Left colon (tissue), 2 donors: ENCODE measurements at places on chromosomes 1 and 21. TPM values are rescaled to one million over a fixed set of nuclear protein-coding genes. Genes with fewer than 3 reads are reported as not detected.

DNA sequence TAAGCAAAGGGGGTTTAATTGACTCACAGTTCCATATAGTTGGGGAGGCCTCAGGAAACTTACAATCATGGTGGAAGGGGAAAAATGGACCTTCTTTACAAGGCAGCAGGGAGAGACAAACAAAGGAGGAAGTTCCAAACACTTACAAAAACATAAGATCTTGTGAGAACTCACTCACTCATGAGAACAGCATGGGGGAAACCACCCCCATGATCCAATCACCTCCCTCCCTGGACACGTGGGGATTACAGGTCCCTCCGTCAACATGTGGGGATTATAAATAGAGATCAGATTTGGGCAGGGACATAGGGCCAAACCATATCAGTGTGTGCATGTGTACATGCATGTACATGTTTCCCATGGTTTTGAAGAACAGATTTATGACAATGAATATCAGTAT lies 5.5 kb upstream of the SMG7 start:
- DNase-seq, result no peak

DNA sequence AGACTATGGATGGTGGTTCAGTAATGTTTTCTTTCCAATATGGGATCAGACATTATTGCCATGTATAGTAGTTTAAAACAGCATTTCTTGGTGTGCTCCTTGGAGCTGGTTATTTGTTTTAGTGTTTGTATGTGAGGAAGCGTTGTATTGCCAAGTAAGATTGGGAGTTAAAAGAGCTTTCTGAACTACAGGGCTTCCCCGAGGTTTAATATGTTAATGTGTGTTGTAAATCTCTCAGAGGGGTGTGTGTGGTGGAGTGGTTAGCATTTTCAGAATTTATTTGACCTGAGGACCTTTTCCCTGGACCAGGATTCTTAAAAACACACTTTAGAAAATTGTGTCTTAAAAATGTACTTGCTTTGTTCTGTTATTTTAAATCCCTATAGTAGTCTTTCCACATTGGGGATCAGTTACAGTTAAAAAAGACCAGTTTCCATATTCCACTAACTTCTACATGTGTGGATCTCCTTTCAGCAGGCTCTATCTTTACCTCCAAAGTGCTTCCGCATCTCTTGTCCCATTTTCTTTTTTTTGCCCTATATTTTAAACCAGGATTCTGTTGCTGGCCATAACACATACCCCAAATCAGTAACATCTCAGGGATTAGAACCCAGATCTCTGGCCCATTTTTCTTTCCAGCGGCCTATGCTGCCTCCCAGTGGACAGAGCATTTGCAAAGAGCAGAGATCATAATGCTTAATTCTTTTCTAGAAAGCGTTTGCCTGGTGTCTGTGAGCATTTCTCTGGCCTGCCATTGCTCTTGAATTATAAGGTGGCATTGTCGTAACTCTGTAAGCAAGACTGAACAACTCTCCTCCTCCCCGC lies 58.6 kb downstream of the PBX1 start:
- DNase-seq, result peak; percentile 54

DNA sequence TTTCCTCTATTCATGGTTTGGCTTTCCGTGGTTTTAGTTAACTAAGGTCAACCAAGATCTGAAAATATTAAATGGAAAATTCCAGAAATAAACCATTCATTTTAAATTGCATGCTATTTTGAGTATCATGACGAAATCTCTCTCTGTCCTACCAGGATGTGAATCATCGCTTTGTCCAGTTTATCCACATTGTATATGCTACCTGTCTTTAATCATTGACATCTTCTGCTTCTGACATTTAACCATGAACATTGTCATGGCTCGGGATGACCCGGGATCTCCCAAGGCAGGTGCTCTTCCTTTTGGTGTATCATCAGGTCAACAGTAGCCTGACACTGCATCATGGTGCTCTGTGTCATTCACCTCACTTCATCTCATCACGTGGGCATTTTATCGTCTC lies 125.5 kb upstream of the HNRNPU start:
- no peak for DNase-seq

DNA sequence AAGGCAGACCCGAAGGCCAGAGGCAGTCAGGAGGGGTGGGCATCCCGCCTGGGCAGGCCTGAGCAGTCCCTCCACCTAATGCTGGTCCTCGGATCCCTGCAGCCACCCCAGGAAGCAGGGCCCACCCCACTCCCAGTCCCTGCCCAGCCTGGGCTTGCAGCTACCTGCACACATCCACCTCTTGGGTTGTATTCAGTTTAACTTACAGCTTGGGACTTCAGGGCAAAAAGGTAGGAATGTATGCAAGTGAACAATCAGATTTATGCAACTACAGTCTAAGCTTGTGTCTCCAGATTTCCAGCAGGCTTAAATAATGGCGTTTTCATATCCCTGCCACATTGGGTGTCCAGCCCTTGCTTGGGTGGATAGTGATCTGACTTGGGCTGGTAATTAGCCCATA lies 17.4 kb downstream of the LDLRAP1 start:
- DNase-seq, result no peak

DNA sequence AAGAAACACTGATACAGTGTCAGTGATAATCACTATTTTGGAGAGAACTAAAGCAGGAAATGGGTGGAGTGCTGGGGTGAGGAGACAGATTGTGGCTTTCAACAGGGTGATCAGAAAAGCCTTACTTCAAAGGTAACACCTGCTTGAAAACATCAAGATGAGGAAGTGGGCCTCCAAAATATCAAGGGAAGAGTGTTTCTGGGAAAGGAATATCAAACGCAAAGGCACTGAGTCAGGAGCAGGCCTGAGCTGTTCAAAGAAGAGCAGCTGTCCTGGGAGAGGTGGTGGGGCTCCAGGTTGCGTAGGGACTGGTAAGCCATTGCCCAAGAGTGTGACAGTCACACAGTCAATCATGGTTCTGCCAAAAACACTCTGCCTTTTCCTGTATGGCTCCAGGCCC lies 47.1 kb upstream of the ATP1A1 start:
- no peak for DNase-seq

DNA sequence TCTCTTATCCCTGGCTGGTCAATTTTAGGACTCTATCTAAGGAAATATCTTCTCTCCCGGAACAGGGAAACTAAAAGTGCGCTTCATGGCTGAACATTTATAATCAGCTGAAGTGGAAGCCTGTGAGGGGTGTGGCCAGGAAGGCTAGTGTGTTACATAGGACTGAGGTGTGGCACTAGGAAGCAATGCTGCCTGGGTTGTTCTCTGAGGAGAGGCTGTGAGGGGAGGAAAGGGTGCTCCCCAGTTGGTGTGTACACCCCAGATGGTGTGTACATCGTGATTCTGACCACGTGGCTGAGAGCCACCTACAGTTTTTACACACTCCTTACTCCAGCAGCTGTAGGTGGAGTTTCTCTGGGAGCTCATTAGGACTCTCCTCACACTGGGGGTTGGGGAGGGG lies 16.3 kb downstream of the NTPCR start:
- DNase-seq, result peak; percentile 75

DNA sequence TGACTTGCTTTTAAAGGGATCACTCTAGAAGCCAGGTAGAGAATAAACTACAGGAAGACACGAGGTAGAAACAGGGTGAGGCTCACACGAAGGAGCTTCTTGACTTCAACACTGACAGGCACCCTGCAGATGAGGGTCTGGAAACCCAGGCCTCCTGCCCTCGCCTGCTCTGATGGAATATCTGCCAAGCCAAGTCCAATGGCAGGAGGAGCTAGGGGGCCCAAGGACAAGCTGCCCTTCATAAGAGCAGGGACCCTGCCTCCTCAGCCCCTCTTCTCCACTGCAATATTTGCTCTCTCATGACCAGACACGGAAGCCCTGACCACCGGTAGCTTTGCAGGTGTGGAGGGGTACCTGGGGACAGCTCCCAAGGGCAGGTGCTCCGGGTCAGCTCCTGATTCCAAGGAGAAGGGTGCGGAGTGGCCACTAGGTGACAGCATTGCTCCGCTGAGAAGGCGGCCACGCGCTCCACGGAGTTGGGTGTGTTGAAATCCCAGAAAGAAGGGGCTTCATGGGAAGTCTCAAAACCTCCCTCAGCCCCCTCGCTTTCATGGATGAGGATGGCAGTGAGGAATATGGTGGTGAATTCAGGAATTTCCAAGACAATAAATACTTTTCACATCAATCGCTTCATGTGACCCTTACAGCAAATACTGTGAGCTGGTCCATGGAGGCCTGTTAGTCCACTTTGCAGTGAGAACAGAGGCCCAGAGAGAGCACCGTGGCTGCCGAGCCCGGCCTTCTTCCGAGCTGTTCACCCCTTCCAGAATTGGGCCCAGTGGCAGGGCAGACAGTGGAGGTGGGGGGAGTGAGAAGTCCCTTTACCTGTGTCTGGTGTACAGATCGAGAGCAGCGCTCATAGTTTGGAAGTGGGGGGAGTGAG lies 33.2 kb upstream of the PAX7 start:
- peak; percentile 61 for DNase-seq

- DNase-seq, result no peak
Measured at GRCh38 chr1:25797939-25798338, 2.1 kb upstream of the SELENON start.

DNA sequence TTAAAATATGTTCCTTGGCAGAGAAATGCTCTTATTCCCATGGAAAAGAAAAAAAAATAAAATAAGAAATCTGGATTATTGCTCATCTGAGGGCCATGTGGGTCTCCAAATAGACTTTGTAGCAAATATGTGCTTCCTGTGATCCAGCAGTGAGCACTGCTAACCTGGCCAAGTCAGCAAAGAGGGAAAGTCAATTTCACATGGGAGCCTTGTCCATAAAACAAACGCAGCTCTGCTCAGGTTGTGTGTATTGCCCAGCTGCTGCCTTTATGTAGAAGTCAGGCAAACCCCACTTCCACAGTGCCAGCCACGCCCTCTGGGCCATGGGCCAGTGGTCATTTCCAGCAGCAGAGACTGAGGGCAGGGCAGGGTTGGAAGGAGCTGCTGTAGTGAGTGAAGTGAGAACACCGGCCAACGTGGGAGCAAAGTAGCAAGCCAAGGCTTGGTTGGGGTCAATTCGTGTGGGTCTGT lies 174.3 kb downstream of the LYPLAL1 start:
- peak; percentile 12 for DNase-seq

DNA sequence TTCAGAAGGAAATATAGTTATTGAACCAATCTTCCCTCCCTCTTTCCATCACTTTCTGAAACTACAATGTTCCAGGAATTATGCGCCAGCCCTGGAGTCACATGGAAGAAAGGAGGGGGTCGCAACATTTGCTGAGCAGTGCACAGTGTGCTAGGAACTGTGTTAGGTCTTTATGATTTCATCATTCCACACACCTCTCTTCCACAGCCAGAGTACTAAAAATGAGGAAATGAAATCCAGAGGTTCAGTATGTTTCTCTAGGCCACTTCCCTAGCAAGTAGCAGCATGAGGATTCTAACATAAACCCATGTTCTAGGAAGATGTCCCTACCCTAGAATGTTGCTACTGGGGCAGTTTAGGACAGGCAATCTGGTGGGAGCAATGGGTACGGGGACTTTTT lies 158.1 kb downstream of the SLC45A1 start:
- no peak for DNase-seq

DNA sequence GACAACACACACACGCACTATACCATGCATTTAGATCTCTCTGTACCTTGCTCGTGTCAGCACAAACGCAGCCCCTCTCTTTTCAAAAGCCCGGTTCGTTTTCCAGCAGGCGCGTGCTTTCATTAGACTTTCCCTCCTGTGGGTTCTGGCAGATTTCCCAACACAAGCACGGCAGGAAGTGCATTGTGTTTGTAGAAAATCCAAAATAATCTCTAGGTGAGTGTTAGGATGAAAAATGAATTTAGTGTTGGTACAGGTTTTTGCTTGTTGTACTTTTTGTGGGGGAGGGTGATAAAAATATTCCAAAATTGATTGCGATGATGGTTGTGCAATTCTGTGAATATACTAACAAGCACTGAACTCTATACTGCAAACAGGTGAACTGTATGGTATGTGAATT lies 54.1 kb upstream of the POFUT2 start:
- DNase-seq, result no peak

- no peak for DNase-seq
Measured at GRCh38 chr1:223022641-223023473, 120.2 kb downstream of the TLR5 start.

GRCh38 chr1:213414911-213415310 lies 363.9 kb downstream of the RPS6KC1 start:
- DNase-seq, result no peak

DNA sequence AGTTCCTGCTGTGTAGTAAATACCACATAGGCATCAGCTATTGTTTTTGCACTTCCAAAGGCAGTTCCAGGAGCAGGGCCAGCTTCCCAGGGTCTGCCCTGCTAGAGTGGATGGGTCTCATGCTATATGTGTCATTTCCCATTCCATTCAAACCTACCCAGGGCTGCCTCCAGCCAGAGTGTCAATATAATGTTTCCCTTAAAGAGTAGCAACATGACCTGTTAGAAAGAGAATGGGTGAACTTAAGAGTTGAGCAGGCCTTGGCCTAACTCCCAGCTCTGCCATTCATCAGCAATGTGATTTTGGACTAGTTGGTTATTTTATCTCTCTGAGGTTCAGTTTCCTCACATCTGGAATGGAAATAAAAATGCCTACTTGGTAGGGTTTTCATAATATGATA lies 44.9 kb downstream of the RAB3B start:
- DNase-seq, result no peak

GRCh38 chr1:40058453-40059337 lies 18.2 kb downstream of the CAP1 start:
- no peak for DNase-seq

- DNase-seq, result no peak
Measured at GRCh38 chr1:50271968-50272578, 151.2 kb downstream of the DMRTA2 start.

GRCh38 chr21:34880401-34880800 lies 168.7 kb downstream of the RUNX1 start:
- DNase-seq, result no peak

GRCh38 chr1:198700016-198700392 lies 61.2 kb downstream of the PTPRC start:
- no peak for DNase-seq

GRCh38 chr1:50522691-50523342 lies 99.6 kb upstream of the DMRTA2 start:
- DNase-seq, result no peak

The PGBD2 gene
- 9.2 TPM for total RNA-seq

The DMRTA2 gene
- total RNA-seq, result 0.18 TPM

The ATPAF1 gene
- 53.0 TPM for total RNA-seq

The LORICRIN gene
- not detected for total RNA-seq

The CGN gene
- 182 TPM for total RNA-seq

The CD53 gene
- total RNA-seq, result 7.5 TPM

The ARPC5 gene
- total RNA-seq, result 153 TPM

The PGBD5 gene
- total RNA-seq, result 2.0 TPM

The MMEL1 gene
- 11.5 TPM for total RNA-seq

The PIK3CD gene
- total RNA-seq, result 1.6 TPM

The ERICH3 gene
- total RNA-seq, result not detected

The TMCO1 gene
- total RNA-seq, result 165 TPM

The INAVA gene
- 172 TPM for total RNA-seq

The SPATA17 gene
- total RNA-seq, result 0.27 TPM
